ENCODE measurements at places on chromosomes 11 and 22.

GRCh38 chr22:42717197-42717928 is 3.3 kb downstream of the A4GALT start:
- no peak for DNase-seq

DNA sequence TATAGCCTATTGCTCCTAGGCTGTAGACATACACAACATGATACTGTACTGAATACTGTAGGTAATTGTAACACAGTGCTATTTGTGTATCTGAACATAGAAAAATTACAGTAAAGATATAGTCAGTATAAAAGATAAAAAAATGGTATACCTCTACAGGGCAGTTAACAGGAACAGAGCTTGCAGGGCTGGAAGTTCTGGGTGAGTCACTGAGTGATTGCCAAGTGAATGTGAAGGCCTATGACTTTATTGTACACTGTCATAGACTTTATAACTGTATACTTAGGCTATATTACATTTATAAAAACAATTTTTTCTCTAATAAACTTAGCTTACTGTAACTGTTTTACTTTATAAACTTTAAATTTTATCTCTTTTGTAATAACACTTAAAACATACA is 332.4 kb upstream of the ARHGAP42 start:
- DNase-seq = no peak

- DNase-seq = no peak
These were observed 635 bp downstream of the SCARF2 start for GRCh38 chr22:20436768-20437612.

GRCh38 chr11:71551711-71552110 is 3.5 kb downstream of the KRTAP5-9 start:
- DNase-seq = no peak

- no peak for DNase-seq
These were observed 137.2 kb downstream of the RBFOX2 start for GRCh38 chr22:35891442-35891841.

DNA sequence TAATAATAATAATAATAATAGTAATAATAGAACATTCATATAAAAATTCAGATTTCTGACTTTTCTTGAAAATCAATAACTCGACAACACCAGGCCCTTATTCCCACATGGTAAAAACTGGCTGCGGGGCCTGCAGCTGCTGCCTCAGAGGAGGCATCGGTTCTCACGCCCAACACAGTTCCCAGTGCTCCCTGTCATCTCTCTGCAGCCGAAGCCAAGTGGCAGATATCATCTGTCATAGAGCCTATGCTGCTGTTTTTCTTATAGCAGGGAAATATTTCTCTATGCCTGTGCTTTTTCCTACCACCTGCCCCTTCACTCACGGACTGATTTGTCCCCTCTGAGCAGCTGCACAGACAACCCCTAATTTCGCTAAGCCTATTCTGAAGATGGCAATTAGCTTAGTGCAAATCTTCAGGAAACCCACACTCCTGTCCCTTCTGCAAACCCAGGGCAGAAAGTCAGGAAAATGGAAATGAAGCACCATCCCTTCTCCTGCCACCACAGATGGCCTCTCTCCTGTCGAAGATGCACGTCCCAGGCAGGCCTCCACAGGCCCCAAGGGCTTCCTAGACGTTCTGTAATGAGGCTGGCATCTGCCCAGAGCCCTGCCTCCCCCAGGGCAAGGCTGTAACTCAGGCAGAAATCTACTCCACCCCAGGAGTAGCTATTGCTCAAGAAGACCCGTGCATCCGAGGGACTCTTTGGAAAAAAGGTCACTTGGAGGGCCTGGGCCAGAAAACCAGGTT is 66.7 kb downstream of the SYN3 start:
- DNase-seq = no peak

DNA sequence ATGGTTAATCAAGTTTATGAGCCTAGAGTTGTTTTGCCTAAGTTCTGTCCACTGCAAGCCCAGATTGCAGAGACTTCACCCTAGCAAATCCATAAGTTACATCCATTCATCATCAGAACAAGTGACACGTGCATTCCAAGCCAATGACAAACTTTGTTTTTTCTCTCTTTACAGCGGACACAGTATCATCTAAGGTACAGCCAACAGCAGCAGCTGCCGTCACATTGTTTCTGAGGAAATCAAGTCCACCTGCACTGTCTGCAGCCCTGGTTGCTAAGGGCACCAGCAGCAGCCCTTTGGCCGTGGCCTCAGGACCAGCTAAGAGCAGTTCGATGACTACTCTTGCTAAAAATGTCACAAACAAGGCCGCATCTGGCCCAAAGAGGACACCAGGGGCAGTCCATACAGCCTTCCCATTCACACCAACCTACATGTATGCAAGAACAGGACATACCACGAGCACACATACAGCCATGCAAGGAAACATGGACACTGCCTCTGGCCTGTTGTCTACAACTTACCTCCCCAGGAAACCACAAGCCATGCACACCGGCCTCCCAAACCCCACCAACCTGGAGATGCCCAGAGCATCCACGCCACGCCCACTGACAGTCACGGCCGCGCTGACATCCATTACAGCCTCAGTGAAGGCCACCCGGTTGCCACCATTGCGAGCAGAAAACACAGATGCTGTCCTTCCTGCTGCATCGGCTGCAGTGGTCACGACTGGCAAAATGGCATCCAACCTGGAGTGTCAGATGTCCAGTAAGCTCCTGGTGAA is 155.8 kb downstream of the C11orf91 start:
- no peak for DNase-seq

GRCh38 chr11:113281052-113281725 is 33.2 kb upstream of the TTC12 start:
- DNase-seq = no peak

- DNase-seq = no peak
These were observed 125.5 kb upstream of the PARVA start for GRCh38 chr11:12251666-12252560.

GRCh38 chr11:127106938-127107337 is 106.4 kb upstream of the KIRREL3 start:
- no peak for DNase-seq

DNA sequence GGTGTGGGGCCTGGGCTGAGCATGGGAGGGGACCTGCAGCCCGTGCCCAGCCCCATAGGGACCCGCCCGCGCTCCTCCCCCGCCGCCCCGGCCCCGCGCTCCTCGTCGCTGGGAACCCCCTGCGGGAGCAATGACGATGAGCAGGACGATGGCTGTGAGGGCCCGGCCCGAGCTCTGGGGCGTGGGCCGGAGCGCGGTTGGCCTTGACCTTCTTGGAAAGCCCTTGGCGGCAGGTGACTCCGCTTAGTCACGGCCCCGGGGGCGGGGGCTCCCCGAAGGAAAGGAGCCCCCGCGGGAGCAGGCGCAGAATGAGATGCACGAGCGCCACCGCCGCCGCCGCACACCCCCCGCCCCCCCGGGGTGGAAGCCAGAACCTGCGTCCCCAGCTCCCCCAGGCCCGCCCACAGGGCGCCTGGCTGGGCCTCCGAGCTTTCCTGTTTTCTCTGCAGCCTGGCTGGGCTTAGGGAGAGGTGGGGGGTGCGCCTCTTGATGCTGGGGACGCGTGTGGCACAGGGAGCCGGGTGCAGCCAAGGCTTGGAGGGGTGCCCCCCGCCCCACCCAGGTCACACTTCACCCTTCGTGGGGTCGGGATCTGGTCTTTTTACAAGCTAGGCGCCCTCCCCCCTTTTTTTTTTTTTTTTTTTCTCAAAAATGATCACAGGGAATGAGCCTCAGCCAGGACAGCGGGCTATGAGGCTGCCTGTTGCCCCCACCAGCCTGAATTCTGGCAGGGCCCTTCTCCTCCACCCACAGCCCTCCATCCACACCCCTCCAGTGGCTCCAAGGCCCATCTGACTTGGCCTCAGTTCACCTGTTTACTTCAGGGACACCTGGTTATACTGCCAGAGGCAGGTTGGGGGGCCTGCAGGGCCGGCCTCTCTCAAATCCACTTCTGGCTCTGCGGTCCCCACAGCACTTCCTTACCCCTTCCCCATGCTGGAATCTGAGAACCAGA is 17.9 kb downstream of the CRELD2 start:
- peak; percentile 97 for DNase-seq

DNA sequence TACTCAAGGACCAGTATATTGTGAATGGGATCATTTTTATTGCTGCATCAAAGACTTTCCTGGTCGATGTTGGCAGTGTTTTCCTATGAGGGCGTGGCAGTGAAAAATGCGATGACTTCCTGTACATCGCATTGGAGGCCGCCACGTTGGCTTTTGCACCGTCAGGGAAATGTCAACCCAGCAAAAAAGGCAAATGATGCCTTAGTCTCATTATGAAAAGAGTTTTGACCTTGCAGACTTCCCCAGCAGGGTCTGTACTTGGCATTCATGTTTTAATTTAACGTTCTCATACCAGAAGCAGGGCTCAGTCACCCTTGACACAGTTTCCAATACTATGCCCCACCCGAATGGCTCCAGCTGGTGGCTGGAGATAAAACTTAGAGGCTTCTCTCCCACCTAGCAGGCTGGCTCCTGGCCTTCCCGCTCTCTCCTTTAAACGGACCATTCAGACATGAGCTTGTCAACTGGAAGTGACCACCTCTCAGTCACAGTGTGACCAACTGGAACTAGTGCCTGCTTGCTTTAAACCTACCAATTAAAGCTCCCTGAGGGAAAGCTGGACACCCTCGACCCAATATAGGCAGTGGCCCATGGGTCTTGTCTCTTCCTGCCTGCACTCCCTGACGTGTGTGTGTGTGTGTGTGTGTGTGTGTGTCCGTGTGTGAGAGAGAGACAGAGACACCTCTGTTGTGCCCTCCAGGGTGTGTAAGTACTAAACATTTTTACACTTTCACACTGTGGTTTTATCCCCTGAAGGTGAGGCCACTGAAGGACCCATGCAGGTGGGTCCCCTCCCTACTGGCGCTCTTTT is 8.7 kb upstream of the GDPD5 start:
- no peak for DNase-seq

DNA sequence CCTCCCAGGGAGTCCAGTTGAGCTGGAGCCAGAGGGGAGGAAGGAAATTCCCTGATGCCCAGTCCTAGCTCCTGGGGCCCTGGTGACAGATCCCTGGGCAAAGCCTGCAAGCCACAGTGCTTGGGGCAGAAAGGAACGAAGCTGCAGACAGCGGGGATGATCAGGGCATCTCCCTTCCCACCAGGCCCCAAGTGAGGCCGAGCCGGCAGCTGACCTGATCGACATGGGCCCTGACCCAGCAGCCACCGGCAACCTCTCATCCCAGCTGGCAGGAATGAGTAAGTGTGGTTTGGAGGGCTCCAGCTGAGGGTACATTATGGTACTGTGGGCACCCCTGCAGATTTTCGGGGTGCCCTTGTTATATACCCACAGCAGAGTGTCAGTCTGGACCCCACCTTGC is 33.5 kb downstream of the TOM1 start:
- no peak for DNase-seq

DNA sequence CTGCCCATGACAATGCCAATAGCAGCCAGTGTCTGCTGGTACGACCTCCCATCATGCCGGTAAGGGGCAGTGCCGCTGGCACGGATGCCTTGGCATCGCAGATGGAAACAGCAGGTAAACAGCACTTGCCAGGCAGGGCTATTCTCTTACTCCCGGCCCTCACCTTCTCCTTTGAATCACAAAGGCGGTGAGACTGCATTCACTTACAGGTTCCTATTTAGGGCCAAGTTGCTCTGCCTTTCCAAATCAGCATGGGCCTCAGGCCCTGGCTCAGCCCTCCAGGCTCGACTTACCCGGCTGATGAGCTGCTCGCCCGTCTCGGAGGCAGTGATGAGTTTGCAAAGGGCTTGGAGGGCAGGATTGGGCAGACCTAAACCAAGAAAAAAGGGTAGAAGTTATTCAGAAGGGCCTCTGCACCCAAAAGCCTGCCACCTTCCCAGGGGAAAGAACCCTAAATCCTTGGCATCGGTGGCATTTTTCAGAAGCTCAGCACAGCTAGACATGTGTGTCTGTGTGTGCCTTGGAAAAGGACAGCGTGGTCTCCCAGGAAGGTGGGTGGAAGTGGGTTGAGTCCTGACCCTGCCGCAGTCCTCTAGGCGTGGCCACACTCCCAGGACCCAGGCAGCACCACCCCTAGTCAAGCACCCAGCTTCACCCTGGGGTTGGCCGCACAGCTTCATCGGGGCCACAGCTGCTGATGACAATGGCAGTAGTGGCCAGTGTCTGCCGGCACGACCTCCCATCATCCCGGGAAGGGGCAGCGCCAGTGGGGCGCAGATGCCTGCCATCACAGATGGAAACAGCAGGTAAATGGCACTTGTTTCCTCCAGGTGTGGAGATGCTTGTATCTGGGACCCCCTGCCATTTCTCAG is 73.5 kb upstream of the PITPNB start:
- DNase-seq = no peak

GRCh38 chr11:21912285-21912684 is 280.6 kb upstream of the ANO5 start:
- DNase-seq = no peak

DNA sequence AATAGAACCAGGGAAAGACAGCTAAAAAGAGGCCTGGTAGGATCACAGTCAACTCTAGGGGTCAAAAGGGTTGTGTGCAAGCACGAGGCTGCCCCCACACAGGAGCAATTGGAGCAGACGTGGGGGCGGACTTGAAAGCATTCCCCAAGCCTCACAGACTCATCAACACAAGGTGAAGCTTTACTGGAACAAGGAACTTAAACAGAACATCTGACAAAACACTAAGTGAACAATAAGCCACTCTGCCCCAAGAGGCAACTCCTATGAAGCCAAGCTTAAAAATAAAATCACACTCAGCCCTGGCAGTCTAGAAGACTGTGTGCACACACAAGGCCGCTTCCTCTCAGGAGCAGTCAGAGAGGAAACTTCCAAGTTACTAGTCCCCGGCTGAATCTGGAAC is 32.2 kb upstream of the TEAD1 start:
- DNase-seq = no peak

DNA sequence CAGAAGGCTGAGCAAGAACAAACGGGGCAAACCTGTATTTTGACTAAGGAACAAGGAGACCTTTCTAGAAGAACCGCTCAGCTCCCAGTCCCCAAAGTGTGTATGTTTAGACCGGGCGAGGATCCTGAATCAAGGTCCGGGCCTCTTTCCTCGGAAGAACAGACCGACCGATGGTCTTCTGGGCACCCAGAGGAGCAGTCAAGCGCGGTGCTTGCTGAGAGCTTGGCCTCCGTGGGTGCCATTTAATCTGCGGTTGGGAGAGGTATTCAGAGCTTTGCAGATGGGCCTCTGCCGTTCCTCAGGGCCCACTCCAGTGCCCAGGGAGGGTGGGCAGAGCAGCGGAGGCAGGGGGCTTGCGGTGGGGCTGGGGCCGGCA is 26.5 kb upstream of the ATXN10 start:
- DNase-seq = no peak

GRCh38 chr11:106471276-106471675 is 393.8 kb downstream of the AASDHPPT start:
- no peak for DNase-seq
